ENCODE measurements at places on chromosomes 13 and 19.
A peak's percentile ranks its signal among the peaks of the same experiment; 100 is the strongest.

- DNase-seq, result no peak
Measured at GRCh38 chr13:78190296-78190695, 271.7 kb upstream of the EDNRB start.

DNA sequence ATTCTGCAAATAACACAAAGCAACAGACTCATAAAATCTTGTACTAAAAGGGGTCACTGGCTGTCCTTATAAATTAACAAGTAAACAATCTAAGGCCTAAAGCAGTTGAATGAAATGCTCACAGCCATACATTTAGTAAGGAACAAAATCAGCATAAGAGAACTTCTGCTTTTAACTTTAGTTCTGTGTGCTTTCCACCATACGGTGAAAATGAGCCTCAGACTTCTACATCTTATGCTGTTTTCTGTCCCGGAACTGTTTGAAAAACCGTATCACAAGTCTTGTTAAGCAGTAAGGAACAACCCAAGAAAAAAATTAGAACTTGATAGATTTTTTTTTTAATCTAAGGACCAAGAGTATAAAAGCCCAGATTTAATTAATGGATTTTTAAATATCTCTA lies 549.1 kb upstream of the MIR17HG start:
- no peak for DNase-seq

DNA sequence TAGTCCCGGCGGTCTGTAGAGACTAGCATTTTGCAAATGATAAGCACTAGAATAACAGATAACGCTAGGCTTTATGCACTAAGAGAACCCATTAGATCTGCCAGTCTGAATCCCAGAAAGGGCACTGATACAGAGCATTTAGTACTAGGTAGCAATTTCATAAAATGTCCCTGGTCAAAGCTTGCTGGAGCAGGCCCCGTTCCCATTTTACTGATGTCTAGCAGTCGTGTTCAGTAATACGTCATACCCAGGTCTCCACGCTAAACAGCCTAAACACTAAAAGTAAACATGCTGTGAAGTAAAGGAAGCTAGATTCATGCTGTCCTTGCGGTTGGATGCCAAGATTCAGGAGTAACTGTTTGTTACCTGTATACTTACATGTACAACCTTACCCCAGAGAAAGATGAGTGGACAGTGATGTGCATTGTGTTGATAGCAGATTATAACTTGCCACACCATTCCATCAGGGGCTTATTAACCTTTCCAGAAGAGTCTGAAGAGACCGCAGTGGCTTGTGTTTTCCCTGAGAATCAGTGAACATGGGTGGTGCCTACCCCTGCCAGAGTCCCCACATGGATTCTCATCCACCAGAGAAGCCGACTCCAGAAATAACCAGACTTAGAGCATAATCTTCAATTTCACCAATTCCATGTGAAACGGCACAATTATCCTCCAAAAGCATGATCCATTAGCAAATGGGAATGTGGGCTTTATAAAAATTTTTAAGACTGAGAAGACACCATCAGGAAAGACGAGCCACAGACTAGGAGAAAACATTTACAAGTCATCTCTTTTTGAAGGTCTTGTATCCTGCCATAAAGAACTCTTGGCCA lies 3.4 kb upstream of the RPS11 start:
- no peak for DNase-seq

DNA sequence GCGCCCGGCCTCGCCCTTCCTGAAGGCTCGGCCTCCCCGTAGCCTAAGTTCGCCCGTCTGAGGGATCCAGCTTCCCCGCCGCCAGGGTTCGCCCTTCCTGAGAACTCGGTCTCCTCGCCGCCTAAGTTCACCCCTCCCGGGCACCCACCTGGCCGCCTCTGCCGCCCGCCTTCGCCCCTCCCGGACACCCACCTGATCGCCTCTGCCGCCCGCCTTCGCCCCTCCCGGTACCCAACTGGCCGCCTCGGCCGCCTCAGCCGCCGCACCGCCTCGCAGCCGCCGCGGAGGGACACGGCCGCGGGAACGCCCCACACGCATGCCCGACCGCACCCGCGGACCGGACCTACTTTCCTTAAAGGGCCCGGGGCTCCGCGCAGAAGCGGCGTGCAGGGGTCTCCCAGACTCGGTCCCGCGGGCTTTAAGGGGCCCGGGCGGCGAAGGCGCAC lies at the start of gene MOB3A:
Gene MOB3A (minus strand): TSS at position 293 of the 446 bp plus-strand sequence. CDS start 17,766 bp downstream, outside the sequence.
- DNase-seq, result peak; percentile 81

- DNase-seq, result no peak
Measured at GRCh38 chr19:38952395-38953165, 21.8 kb downstream of the MRPS12 start.

- no peak for DNase-seq
Measured at GRCh38 chr19:16014923-16015804, 61.1 kb upstream of the TPM4 start.

DNA sequence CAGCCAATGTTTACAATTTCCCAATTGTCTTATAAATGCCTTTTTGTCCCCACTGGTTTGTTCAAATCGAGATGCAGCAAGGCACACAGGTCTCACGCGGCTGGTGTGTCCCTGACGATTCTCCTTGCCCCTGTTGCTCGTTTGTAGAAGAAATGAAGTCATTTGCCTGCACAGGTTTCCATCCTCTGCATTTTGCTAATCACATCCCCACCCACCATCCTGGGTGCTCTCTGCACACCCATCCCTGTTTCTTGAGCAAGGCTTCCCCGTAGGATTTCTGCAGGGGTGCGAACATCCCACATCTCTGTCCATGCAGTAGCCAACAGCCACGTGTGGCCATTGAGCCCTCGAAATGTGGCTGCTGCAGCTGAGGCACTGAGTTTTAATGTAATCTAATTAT lies 59.8 kb upstream of the SOX1 start:
- no peak for DNase-seq

DNA sequence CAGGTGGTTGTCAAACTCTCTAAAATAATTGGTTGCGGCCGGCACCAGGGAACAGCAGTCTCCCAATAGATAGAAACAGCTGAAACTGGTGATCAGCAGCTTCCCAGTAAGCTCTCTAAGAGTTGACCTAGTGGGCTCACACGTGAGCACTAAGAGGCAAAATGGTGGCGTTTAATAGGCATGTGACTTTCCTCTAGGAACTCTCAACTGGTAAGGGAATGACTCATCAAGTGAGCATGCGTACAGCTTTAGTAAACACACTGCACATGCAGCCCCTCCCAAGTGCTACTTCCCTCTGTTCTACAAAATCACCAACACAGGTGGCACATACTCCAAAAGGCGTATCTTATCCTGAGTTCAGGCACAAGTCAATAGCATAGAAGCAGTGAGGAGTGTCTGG lies 41.7 kb downstream of the TNFSF11 start:
- no peak for DNase-seq

DNA sequence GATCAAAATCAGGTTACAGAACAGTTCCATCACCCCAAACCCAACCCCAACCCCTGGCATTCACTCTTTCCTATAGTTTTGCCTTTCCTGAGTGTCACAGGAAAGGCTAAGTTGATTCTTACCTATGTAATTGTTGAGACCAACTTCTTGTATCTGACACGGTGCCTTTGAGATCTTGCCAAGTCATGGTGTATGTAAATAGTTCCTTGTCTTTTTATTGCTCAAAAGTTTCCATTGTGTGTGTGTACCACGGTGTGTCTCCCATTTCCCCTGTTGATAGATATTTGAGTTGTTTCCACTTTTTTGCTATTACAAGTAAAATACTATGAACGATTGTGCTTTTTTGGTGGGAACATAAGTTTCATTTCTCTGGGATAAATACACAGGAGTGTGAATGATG lies 3.3 kb upstream of the IGFL2 start:
- DNase-seq, result no peak

DNA sequence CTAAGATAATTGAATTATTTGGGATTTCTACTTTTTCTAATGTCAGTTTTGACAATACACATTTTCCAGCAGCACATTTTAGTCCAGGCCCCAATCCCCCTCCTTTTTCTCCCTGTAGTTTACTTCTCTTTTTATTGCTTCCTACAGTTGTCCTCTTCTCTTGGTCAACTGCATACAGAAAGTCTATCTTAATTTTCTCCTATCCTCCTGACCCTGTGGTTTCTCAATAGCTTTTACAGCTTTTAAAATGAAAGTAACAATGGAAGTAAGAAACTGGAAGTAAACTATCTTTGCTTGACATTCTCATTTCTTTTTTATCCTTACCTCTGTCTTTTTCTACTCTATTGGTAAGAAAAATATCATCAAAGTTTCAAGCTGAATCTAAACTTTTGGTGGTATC lies 106.5 kb upstream of the OXGR1 start:
- no peak for DNase-seq

- peak; percentile 70 for DNase-seq
Measured at GRCh38 chr19:9586764-9587163, 2.5 kb upstream of the ZNF121 start.

- DNase-seq, result peak; percentile 77
Measured at GRCh38 chr19:3304871-3305423, 61.4 kb upstream of the NFIC start.
